ENCODE measurements at places on chromosomes 16 and 17. TPM values are rescaled to one million over a fixed set of nuclear protein-coding genes. Genes with fewer than 3 reads are reported as not detected.

GRCh38 chr16:81493755-81494433 lies 49.3 kb downstream of the CMIP start:
- no peak overlapping the region for H3K27ac ChIP-seq
- H3K27me3 ChIP-seq: no peaks in the 10 kb centered on the region
- no peak overlapping the region for H3K4me3 ChIP-seq

DNA sequence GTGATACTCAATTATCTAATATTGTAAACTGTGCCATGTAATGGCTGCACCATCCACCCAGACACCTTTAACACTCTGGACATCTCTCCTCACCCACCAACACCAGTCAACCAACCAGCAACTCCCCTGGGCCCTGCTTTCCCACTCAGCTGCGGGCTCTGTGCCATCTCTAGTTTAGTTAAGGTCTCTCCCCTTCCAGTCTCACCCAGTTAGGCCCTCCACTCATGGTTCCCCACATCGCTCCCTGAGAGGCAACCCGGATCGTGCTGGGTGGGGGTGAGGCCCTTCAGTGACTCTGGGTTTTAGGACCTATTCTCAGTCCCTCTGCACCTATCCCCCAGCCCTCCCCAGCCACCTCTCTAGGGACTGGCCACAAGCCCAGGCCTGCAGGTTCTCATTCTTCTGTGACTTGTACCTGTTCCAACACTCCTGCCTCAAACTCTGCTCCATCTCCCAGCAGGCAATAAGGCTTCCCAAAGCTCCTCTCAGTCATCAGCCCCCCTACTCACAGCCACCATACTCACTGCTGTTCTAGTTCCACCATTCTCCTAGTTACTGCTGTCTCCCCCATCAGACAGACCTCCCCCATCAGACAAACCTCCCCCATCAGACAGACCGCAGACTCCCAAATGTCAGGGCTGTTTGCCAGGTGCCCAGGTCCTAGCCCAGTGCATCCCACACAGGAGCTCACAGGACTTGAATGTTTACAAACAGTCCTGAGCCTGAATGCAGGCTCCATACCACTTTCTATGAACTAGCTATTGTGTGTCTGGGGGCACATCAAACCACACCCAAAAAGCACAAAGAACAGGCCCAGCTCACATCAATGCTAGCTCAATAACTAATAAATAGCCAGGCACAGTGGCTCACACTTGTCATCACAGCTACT lies 2.6 kb downstream of the TK2 start:
- H3K36me3 ChIP-seq: no peaks in the 10 kb centered on the region
- no peak for DNase-seq
- no peak overlapping the region for H3K27ac ChIP-seq
- no peaks in the 10 kb centered on the region for H3K27me3 ChIP-seq

- H3K4me1 ChIP-seq: no peaks in the 10 kb centered on the region
- no peak overlapping the region for H3K27ac ChIP-seq
- no peak overlapping the region for H3K4me3 ChIP-seq
- H3K27me3 ChIP-seq: no peaks in the 10 kb centered on the region
- no peak for DNase-seq
Measured at GRCh38 chr17:71080937-71081336, 911.6 kb downstream of the KCNJ2 start.

DNA sequence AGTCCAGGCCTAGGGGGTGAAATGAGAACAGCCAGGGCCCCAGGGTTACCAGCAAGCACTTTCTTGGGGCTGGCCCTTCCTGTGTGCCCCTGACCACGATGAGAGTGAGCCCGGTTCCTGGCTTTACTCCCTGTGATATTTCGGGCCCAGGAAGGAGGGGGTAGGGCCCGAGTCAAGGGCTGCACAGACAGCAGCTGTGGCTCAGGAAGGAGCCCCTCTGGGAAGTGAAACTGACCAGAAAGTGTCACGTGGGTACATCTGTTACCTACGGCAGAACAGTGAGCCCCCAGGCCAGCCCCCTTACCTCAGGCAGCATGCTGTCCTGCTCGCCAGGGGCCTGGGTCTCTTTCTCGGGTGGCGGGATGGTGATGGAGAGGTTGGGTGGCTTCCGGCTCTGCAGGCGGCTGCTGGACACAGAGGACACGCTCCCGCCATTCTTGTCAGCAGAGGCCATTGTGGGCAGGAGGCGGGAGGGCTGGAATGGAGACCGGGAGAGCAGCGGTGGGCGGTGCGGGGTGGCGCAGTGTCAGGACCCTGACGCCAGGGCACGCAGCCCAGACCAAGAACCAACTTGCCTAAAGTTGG lies 13.8 kb downstream of the AANAT start:
- no peaks in the 10 kb centered on the region for H3K4me1 ChIP-seq
- H3K27me3 ChIP-seq: no peaks in the 10 kb centered on the region
- no peak overlapping the region for H3K27ac ChIP-seq
- no peaks in the 10 kb centered on the region for H3K36me3 ChIP-seq
- H3K4me3 ChIP-seq: no peak overlapping the region

GRCh38 chr17:74272731-74273201 lies 1.3 kb upstream of the DNAI2 start:
- DNase-seq: no peak
- no peaks in the 10 kb centered on the region for H3K36me3 ChIP-seq
- H3K4me1 ChIP-seq: peaks cover 38% of the 10 kb centered on the region
- H3K27me3 ChIP-seq: no peaks in the 10 kb centered on the region
- no peak overlapping the region for H3K4me3 ChIP-seq

DNA sequence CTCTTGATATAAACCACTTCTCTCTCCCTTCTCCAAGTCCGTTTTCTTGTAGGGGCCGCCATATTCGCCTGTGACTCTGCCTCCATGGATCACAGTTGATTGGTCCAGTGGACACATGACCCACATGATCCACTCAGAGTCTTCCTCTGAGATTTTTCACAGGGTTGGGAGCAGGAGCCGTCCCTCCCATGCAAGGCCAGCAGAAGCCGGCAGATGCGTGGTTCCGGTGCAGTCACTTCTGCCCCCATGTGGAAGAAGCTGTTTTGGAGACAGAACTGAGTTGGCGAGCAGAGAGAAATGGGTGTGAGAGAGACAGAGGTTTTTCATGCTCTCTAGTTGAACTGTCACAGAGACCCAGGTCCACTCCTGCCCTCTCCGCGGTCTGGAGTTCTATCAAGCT lies 83.3 kb downstream of the C16orf95 start:
- H3K36me3 ChIP-seq: no peaks in the 10 kb centered on the region
- no peaks in the 10 kb centered on the region for H3K27me3 ChIP-seq
- no peak overlapping the region for H3K27ac ChIP-seq
- DNase-seq: no peak
- H3K4me3 ChIP-seq: no peak overlapping the region

DNA sequence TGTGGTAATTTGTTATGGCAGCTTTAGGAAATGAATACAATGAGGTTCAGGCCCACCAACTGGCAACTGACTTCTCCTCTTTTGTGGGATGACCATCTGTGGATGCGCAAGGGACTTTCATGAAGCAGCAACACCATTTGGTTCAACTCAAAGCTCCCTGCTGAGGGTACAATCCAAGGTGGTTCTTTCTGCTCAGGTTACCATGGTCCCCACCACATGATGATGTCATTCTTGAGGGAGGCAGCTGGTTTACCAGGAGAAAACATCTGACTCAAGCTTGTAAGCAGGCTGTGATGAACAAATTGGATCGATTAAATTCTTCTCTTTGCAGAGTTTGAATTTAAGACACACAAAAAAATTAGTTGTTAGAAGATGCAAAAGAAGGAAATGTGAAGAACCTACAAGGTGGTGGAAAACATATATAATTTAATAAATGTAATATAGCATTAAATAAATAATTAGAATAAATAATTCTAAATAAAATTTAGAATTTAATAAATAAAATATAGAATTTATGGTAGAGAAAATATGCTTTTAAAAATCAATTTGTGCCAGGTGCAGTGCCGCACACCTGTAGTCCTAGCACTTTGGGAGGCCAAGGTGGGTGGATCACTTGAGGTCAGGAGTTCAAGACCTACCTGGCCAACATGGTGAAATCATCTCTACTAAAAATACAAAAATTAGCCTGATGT lies 67.6 kb upstream of the ANKFN1 start:
- no peaks in the 10 kb centered on the region for H3K27me3 ChIP-seq
- H3K36me3 ChIP-seq: no peaks in the 10 kb centered on the region
- DNase-seq: no peak
- H3K4me1 ChIP-seq: no peaks in the 10 kb centered on the region
- H3K4me3 ChIP-seq: no peak overlapping the region
- H3K27ac ChIP-seq: no peak overlapping the region

GRCh38 chr16:83806731-83807130 lies 1.0 kb upstream of the HSBP1 start:
- H3K36me3 ChIP-seq: peaks cover 9% of the 10 kb centered on the region
- H3K4me3 ChIP-seq: no peak overlapping the region
- no peak for DNase-seq
- H3K27ac ChIP-seq: no peak overlapping the region
- no peaks in the 10 kb centered on the region for H3K27me3 ChIP-seq
- peaks cover 39% of the 10 kb centered on the region for H3K4me1 ChIP-seq

DNA sequence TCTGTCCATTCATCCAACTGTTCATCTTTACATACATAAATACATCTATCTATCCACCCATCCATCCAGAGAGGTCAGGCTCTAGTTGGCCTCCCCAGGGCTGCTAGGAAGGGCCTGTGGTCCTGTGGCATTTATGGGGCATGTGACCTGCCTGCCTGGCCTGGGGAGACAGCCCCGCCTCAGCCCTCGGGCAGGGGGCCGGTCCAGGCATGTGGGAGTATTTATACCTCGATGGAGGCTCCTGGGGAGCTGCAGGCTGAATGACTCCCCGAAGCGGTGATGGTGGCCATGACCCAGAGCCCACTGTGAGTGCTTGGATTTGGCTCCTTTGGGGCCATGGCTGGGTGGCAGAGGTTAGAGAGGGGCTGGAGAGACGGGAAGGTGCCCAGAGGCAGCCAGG lies 7.3 kb downstream of the FOXN1 start:
- no peaks in the 10 kb centered on the region for H3K36me3 ChIP-seq
- H3K27ac ChIP-seq: no peak overlapping the region
- no peak for DNase-seq
- H3K4me1 ChIP-seq: no peaks in the 10 kb centered on the region
- no peak overlapping the region for H3K4me3 ChIP-seq
- H3K27me3 ChIP-seq: no peaks in the 10 kb centered on the region

- no peak overlapping the region for H3K27ac ChIP-seq
- H3K36me3 ChIP-seq: no peaks in the 10 kb centered on the region
- no peaks in the 10 kb centered on the region for H3K4me1 ChIP-seq
- no peak for DNase-seq
- no peaks in the 10 kb centered on the region for H3K27me3 ChIP-seq
Measured at GRCh38 chr17:41256291-41256685, 1.1 kb downstream of the KRTAP9-9 start.

GRCh38 chr16:29811896-29812665 lies at the start of gene PRRT2:
TSS of gene PRRT2 (plus strand) at chr16:29812193. CDS start at chr16:29813055, 862 bp downstream.
- peak within 1 kb of the TSS; percentile 80 for H3K27ac ChIP-seq
- DNase-seq: peak; percentile 30
- H3K27me3 ChIP-seq: no peaks in the 10 kb centered on the region
- H3K36me3 ChIP-seq: peaks cover 8% of the 10 kb centered on the region

DNA sequence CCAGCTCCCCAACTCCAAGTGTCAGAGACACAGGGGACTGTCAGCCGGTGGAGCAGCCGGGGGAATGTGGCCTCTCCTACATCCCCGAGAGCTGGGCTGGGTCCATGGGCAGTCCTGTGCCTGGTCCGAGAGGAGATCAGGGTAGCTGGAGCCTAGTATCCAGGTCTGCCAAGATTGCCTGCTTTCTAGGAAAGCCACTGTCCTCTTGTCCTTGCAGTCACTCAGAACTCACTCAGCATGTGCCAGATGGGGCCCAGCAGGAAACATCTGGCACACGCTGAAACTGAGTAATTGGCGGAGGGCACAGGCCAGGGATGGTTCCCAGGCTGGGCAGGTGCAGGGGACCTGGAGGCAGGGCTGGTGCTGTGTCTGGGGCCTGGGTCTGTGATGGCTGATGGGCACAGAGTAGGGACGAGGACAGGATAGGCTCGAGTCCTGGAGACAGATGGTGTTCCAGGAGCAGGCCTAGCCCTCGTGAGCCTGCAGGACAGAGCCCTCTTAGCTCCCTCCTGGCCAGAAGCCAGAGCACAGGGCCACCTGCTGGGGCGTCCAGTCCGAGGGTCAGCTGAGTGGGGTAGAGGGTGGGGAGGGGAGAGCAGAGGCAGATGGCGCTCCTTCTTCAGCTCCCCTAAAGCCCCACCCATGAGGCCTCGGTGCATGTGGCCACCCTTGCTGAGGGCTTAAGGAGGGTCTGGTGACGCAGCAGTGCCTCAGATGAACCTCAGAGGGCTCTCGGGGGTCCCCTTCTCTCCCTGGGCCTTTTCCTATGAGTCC lies 31.1 kb downstream of the ADCY7 start:
- peaks cover 81% of the 10 kb centered on the region for H3K36me3 ChIP-seq
- DNase-seq: no peak
- H3K27me3 ChIP-seq: no peaks in the 10 kb centered on the region
- H3K27ac ChIP-seq: no peak overlapping the region
- H3K4me3 ChIP-seq: no peak overlapping the region

- DNase-seq: no peak
- H3K27ac ChIP-seq: no peak overlapping the region
- peaks cover 13% of the 10 kb centered on the region for H3K27me3 ChIP-seq
- no peaks in the 10 kb centered on the region for H3K36me3 ChIP-seq
Measured at GRCh38 chr16:77790912-77791311, 2.5 kb downstream of the VAT1L start.

GRCh38 chr17:34913001-34913400 lies 48.3 kb downstream of the CCT6B start:
- H3K27ac ChIP-seq: no peak overlapping the region
- DNase-seq: no peak
- H3K4me1 ChIP-seq: no peaks in the 10 kb centered on the region
- no peak overlapping the region for H3K4me3 ChIP-seq
- no peaks in the 10 kb centered on the region for H3K36me3 ChIP-seq

DNA sequence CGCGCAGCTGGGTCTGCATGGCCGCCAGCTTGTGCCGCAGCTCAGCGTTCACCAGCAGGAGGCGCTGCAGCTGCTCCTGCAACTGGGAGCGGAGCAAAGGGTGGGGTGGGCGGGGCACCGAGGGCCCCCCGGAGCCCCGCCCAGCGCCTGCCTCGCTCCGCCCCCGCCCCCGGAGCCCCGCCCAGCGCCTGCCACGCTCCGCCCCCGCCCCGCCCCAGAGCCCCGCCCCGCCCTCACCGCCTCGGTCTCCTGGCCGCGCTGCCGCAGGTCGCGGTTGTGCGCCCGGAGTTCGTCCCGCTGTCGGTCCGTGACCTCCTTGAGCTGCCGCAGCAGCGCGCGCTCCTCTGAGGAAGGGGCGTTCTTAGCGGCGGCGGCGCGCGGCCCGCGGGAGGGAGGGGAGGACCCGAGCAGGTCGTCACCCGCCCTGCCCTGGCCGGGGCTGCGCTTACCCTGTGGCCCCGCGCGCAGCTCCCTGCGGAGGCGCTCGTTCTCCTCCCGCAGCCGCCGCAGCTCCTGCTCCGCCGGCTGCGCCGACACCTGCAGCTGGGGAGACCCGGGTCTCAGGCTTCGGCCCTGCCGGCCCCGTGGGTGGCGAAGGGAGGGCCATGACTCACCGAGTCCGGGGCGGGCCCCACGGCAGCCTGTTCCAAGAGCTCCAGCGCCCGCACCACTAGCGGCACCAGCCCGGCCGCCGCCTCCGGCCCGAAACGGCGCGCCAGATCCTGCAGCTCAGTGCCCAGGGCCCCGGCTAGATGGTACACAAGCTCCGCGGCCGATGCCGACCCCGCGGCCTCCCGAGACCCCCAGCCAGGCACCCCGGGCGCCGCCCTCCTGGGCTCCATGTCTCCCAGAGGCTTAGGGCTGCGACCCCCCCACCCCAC lies 463 bp downstream of the RILP start:
- H3K4me1 ChIP-seq: peaks cover 23% of the 10 kb centered on the region
- peak overlapping the region; percentile 53 for H3K27ac ChIP-seq
- H3K27me3 ChIP-seq: no peaks in the 10 kb centered on the region
- H3K4me3 ChIP-seq: no peak overlapping the region

The HAS3 gene
- polyA plus RNA-seq: not detected

The PGAP6 gene
- 40.5 TPM for polyA plus RNA-seq

The HIC1 gene
- polyA plus RNA-seq: 0.39 TPM

The ABHD15 gene
- polyA plus RNA-seq: 13.5 TPM

The PLLP gene
- 1.6 TPM for polyA plus RNA-seq

The BCL6B gene
- not detected for polyA plus RNA-seq

All from CD4-positive, alpha-beta memory T cell (primary cell).